CD4-positive, alpha-beta T cell treated with Interleukin-15 for 1 hour (primary cell): ENCODE measurements at places on chromosomes 4 and X.

GRCh38 chr4:177640864-177641263 is 198.6 kb upstream of the AGA start:
- DNase-seq: no peak

GRCh38 chr4:122912810-122913575 is 9.4 kb downstream of the NUDT6 start:
- DNase-seq: no peak

DNA sequence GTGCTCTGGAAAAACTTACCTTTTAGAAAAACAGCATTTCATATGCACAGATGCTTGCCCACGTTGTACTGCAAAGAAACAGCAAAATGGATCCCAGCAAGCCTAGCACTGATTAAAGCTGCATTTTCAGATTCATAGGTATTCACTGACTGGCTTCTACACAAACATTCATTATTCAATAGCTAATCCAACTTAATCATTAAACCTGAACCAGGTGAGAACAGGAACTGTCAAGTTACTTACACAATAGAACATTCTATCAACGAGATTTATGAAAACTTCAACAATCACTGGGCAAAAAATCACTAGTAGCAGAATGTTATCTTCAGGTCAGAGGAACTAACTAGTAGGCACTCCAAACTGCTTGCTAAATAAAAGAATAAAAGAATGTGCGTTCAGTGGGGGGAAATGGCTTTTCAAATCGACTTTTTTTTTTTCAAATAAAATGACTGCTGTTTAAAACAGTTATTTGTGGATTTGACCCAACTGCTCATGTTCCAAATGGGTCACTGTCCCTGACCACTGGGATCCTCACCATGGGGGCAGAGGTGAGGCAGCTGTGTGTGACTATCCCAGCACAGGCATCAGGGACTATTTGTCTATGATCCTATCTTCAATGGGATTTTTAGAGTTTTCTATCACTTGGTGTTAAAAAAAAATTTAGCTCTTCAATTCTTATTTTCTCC is 42.3 kb downstream of the STX18 start:
- DNase-seq: no peak

DNA sequence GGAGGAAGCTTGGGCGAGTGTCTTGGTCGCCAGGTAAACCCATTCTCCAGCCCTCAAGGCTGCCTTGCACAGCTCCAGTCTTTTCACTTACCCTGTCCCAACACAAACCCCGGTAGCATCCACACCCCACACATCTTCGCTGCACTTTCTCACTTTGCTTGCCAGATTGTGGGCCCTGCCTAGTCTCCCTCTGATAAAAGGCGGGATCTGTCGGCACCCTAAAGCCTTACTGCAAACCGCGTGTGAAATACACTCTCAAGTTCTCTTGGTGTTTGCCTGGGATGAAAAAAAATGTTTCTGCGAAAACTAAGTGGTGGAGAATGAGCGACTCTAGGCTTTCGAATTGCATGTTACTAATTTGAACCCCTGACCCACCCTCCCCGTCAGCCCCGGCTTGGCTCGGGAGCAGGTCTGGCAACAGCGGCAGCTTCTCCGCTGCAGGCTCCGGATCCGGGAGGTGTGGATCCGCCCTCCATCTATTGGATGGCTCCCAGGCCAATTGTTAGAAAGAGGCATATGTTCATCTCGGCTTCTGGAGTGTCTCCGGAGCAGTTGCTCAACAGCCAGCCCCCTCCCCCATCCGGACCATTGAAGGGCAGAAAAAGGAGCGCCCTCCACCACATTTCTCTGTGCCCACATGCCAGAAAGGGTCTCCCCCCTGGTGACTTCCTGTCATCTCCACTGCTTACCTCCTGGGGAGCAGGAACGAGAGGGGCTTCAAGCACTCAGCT is 3.0 kb upstream of the CITED1 start:
- DNase-seq: no peak

- DNase-seq: no peak
Measured at GRCh38 chr4:37517326-37517725, 168.8 kb downstream of the RELL1 start.

DNA sequence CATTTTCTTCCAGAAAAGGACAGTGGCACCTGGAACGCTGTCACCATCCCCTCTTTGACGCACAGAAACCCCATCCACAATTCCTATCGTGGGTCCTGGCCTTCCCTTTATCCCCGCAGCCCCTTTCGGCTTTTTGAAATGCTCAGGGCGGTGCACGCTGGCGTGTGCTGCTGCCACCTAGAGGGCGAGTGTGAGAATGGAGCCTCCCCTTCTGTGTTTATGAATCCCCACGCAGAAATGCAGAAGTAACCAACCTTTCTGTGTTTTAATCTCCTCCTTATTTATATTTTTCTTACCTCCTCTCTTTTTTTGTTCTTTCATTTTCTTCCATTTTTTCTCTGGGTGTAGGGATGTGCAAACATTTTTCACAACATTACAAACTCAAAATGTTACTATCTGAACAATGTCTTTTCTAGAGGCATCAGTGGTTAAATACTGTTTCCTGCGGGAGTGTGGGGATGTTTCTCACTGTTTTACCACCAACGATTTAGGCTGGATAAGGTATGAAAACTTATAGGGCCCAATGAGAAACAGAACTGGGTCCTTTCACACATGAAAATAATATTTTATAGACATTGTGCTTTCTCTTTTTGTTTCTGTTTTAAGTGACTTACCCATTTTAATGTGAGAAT is 50.0 kb downstream of the TMA16 start:
- DNase-seq: peak; percentile 62

DNA sequence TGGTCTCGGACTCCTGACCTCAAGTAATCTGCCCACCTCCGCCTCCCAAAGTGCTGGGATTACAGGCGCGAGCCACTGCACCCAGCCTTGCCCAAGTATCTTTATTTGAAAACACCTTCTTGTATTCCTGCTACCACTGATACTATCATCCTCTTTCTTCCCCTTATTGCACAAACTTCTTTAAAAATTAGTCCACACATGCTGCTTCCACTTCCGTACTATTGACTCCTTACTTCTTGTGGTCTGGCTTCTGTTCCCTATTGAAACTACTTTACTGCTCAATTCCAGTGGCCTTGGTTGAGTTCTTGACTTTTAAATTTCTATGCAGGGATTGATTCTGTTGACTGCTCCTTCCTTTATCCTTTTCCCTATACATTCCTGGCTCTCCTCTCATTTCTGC is 38.8 kb downstream of the MTM1 start:
- DNase-seq: no peak

DNA sequence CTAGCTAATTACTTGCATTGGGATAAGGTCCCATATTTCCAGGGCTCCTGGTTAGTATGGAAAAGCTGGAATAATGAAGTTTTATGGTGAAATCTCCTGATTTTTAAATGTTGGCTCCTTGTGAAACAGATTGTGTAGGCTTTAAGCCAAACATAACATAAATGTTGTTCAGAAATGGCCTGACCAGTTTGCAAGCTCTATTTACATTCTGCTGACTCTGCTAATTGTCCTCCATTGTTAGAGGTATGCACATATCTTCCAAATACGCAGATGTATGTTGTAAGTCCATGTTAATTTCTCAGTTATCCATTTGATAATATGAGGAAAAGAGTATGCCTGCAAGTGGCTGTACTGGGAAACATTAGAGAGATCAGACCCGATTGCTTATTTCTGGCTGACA is 11.9 kb upstream of the WDR17 start:
- DNase-seq: no peak

GRCh38 chr4:53116954-53117353 is 248.9 kb downstream of the SCFD2 start:
- DNase-seq: no peak

DNA sequence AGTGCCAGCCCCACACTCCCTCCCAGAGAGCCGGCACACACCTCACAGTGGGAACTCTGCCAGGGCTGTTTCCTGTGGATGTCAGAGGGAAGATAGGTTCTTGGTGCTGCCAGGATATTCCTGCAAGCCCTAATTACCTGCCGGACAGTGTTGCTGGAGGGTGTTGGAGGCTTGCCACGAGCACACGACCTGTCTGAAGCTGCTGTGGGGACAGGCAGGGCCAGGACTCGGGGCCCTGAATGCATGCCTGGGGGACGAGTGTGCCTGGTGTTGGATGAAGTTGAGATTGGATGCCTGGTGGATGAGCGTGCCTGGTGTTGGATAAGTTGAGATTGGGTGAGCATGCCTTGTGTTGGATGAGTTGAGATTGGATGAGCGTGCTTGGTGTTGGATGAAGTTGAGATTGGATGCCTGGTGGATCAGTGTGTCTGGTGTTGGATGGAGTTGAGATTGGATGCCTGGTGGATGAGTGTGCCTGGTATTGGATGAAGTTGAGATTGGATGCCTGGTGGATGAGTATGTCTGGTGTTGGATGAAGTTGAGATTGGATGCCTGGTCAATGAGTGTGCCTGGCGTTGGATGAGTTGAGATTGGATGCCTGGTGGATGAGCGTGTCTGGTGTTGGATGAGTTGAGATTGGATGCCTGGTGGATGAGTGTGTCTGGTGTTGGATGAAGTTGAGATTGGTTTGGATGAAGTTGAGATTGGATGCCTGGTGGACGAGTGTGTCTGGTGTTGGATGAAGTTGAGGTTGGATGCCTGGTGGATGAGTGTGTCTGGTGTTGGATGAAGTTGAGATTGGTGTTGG is 23.2 kb upstream of the UVSSA start:
- DNase-seq: no peak

DNA sequence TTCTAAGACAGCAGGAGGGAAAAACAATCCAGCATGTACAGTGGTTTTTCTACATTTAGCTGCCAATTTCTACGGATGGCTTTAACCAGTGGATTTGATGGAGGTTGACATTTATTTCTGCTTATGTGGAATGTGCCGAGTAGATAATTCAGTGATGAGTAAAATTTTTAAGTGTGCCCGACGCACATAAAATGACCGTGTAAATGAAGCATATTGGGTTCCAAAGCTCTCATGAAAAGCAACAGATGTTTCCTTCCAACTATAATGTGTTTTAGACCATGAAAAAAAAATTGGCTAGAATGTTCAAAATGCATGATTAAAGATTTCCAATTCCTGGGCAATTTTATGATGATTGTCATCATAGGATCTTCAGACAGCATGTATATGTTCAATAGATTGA is 14.1 kb downstream of the INPP4B start:
- DNase-seq: no peak

DNA sequence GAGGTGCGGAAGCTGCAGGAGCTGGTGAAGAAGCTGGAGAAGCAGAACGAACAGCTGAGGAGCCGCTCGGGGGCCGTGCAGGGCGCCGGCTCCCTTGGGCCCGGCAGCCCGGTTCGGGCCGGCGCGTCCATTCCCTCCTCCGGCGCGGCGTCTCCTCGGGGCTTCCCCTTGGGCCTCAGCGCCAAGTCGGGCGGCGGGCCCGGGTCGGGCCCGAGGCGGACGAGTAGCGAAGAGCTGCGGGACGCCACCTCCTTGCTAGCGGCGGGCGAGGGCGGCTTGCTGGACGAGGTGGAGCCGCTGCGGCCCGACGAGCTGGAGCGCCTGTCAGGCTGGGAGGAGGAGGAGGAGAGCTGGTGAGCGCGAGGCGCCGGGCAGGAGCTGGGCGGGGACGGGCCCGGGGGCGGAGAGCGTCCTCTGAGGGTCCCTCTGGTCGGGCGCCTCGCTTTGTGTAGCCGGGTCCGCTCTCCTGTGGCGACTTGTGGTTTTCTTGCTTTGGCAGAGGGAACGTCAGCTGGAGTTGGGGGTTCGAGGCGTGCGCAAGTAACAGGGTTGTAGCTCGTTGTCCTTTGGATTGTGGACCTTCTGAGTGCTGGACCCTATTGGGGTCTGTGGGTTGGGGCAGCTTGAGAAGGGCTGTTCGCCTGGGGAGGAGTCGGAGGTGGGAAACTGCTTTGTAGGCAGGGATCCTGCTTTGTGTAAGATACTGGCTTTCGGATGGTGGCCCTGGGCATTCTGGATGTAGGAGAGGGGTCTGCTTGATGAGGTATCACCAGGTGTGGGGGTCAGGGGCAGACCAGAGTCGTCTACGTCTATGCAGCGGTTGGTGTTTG is 662 bp downstream of the SLAIN2 start:
- DNase-seq: peak; percentile 45

- no peak for DNase-seq
Measured at GRCh38 chr4:154368060-154368459, 123.5 kb downstream of the DCHS2 start.

GRCh38 chrX:13703135-13703534 is 14.2 kb downstream of the RAB9A start:
- DNase-seq: no peak

- DNase-seq: no peak
Measured at GRCh38 chr4:102362922-102363432, 17.7 kb upstream of the SLC39A8 start.

- peak; percentile 52 for DNase-seq
Measured at GRCh38 chr4:6892190-6892908, 17.3 kb upstream of the TBC1D14 start.

GRCh38 chr4:117383468-117383867 is 298.1 kb upstream of the TRAM1L1 start:
- no peak for DNase-seq

DNA sequence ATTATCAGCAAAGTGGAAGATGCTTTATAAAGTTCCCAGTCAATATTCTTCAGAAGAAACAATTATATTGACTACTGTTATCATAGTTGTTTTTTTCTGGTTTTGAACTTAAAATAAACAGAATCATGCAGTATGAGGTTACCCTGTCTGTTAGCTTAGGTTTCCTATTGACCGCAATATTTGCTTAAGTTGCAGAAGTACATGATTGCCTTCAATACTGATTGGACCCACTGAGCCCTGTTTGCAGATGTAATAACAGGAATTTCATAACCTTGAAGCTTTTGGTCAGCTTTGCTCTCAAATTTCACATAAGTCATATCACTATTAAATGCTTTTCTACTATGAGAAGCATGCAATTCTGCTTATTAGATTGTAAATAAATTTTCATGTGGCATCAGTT is 229.1 kb upstream of the FSTL5 start:
- no peak for DNase-seq

DNA sequence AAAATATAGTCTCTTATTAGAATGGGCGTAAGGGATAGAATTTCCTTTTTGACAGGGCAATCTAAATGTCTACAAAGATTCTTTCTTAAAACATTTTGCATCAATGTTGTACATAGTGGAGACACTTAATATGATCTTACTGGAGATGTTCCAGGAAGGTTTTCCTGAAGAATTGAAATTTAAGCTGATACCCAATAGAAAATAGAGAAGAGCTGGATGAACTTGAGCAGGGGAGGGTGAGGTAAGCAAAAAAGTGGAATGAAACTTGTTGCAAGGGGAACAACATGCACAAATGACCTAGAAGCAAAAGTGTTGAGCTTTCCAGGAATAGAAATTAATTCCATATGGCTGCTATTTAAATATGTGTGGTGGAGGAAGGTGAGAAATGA is 19.7 kb downstream of the SLAIN2 start:
- DNase-seq: no peak
